ENCODE measurements at places on chromosomes 5 and 9. TPM values are rescaled to one million over a fixed set of nuclear protein-coding genes. Genes with fewer than 3 reads are reported as not detected.

GRCh38 chr5:5252106-5252505 is 112.0 kb downstream of the ADAMTS16 start:
- DNase-seq, result peak; percentile 24

Gene NTRK2
- 1.1 TPM for total RNA-seq

Gene PKN3
- 7.4 TPM for total RNA-seq

GRCh38 chr9:133137451-133138231 is 16.6 kb upstream of the RALGDS start:
- no peak for DNase-seq

DNA sequence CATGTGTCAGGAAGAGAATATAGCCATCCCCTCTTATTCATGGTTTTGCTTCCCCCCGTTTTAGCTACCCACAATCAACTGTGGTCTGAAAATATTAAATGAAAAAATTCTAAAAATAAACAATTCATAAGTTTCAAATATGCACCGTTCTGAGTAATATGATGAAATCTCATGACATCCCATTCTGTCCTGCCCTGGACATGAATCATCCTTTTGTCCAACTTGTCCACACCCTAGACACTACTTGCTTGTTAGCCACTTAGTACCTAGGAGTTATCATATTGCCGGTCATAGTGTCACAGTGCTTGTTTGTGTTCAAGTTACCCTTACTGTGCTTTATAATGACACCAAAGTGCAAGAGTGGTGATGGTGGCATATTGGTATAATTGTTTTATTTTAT is 113.5 kb downstream of the CAAP1 start:
- DNase-seq, result peak; percentile 6

DNA sequence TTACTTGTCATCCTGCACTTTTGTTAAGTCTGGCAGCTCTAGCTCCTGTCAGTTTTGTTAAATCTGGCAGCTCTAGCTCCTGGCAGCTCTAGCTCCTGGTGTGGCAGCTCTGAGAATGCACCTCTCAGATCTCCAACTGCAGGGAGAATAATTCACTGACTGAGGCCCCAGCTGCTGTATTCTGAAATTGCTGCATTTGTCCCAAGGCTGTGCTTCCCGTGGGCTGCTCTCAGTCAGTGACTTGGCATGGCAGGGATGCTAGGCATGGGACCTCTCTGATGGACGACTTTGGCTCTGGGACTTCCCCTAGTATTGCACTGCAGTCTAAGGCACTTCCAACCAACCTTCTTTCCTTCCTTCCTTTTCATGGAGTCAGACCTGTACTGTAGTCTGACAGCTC is 475.7 kb downstream of the CCDC171 start:
- peak; percentile 55 for DNase-seq

Gene TGFBI
- total RNA-seq, result 744 TPM

Gene NEUROG1
- total RNA-seq, result not detected

Gene IFNK
- total RNA-seq, result not detected

DNA sequence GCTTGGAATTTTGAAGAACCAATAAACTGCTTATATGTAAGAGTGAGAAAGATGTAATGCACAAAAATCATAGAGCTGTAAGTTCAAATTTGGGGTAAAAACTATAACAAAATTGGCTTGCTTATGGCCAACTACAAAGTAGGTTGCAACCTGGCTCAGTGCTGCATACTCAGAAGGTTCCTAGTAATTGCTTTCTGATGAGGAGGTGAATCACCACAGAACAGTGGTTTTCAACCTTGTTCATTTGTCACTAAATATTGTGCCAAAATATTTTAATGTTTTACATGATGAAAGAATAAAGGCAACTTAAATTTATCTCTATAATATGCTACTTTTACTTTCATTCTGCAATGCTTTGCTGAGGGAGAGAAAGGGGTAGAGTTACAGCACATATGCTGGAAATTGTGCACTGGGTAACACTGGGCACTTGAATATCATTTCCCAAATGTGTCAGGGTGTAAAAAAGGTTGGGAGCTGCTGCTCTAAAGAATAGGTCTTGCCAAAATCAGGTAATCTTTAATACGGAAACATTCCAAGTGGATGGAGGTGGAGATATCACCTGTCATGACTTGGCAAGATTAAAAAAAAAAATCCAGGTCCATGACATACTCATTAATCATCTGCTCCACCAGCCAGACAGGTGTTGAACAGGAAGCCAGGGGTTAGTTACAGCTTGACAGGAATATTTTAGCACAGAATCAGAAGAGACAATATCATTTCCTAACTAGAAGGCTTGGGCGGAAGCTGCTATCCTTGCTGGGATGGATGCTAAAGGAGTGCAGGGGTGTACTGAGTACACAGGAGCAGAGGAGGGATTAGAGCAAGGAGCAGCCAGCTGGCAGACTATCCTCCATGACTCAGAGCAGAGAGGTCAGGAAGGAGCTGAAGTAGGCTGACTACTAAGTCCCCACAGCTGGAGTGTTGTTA is 34.6 kb upstream of the CCL21 start:
- DNase-seq, result peak; percentile 31

Gene BRD9
- 37.3 TPM for total RNA-seq

DNA sequence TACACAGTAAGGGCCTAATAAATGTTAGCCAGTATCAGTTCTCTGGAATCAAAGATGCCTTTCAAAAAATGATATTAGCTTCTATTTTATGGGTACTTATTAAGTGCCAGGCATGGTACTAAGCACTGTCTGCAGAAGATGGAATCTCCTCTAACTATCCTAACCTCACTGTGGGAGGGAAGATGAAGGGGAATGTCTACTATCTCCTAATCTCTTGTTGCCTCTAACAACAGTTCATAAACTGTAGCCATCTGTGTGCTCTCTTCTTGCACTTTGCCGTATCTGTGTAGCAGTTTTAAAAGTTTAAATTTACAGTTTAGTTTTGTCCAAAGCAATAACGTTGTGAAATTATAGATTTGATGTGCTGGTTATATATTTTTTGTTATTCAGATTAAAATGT is 99.6 kb upstream of the CCDC112 start:
- peak; percentile 39 for DNase-seq

DNA sequence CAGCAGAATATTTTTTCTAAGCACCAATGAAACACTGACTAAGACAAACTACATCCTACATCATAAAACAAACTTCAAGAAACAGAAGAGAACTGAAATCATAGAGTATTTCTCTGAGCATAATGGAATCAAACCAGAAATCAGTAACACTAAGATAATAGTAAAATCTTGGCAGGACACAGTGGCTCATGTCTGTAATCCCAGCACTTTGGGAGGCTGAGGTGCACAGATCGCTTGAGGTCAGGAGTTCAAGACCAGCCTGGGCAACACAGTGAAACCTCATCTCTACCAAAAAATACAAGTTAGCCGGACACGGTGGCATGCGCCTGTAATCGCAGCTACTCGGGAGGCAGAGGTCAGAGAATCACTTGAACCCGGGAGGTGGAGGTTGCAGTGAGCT is 63.1 kb downstream of the RNF130 start:
- no peak for DNase-seq

Gene IL13
- not detected for total RNA-seq

Gene SPARC
- 2,332 TPM for total RNA-seq
